ENCODE measurements at places on chromosomes 11 and 22. TPM values are rescaled to one million over a fixed set of nuclear protein-coding genes. Genes with fewer than 3 reads are reported as not detected.
A peak's percentile ranks its signal among the peaks of the same experiment; 100 is the strongest.

DNA sequence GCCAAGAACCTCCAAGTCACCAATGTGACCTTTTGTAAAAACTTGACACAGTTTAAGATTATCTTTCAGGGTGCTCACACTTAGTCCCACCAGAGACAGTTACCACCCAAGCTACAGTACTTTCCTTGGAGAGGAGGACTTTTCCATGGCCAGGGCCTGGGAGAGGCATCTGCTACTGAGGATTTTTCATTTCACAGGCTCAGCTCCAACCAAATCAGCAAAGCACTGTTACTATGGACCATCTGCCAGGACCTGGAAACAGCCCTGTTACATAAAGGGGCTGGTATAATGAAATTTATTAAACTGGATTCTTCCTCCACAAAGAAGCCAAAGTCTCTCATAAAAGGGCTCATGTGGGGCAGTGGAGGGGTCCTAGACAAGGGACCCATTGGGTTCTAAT lies 38.6 kb downstream of the SERGEF start:
- no peak overlapping the region for H3K4me3 ChIP-seq
- H3K27me3 ChIP-seq, result no peaks in the 10 kb centered on the region
- no peak overlapping the region for H3K27ac ChIP-seq
- H3K36me3 ChIP-seq, result peaks cover 3% of the 10 kb centered on the region

- H3K4me1 ChIP-seq, result peaks cover 27% of the 10 kb centered on the region
- H3K36me3 ChIP-seq, result no peaks in the 10 kb centered on the region
- peak; percentile 85 for DNase-seq
- peaks cover 31% of the 10 kb centered on the region for H3K27me3 ChIP-seq
- H3K27ac ChIP-seq, result peak overlapping the region; percentile 77
- no peak overlapping the region for H3K4me3 ChIP-seq
Measured at GRCh38 chr11:19577976-19578619, 134.5 kb upstream of the NAV2 start.

- peaks cover 88% of the 10 kb centered on the region for H3K36me3 ChIP-seq
- no peaks in the 10 kb centered on the region for H3K4me1 ChIP-seq
- no peaks in the 10 kb centered on the region for H3K27me3 ChIP-seq
- H3K27ac ChIP-seq, result no peak overlapping the region
- no peak overlapping the region for H3K4me3 ChIP-seq
Measured at GRCh38 chr22:25829237-25829636, 87.2 kb downstream of the MYO18B start.

- no peak overlapping the region for H3K4me3 ChIP-seq
- no peak overlapping the region for H3K27ac ChIP-seq
- H3K27me3 ChIP-seq, result no peaks in the 10 kb centered on the region
- no peaks in the 10 kb centered on the region for H3K4me1 ChIP-seq
- DNase-seq, result no peak
Measured at GRCh38 chr11:117483372-117483771, 155.7 kb downstream of the CEP164 start.

GRCh38 chr22:26281941-26282340 lies 112.7 kb downstream of the SEZ6L start:
- H3K36me3 ChIP-seq, result no peaks in the 10 kb centered on the region
- H3K4me1 ChIP-seq, result no peaks in the 10 kb centered on the region
- H3K27ac ChIP-seq, result no peak overlapping the region
- H3K4me3 ChIP-seq, result no peak overlapping the region
- H3K27me3 ChIP-seq, result no peaks in the 10 kb centered on the region

Gene SEC14L6
- 2.4 TPM for total RNA-seq

DNA sequence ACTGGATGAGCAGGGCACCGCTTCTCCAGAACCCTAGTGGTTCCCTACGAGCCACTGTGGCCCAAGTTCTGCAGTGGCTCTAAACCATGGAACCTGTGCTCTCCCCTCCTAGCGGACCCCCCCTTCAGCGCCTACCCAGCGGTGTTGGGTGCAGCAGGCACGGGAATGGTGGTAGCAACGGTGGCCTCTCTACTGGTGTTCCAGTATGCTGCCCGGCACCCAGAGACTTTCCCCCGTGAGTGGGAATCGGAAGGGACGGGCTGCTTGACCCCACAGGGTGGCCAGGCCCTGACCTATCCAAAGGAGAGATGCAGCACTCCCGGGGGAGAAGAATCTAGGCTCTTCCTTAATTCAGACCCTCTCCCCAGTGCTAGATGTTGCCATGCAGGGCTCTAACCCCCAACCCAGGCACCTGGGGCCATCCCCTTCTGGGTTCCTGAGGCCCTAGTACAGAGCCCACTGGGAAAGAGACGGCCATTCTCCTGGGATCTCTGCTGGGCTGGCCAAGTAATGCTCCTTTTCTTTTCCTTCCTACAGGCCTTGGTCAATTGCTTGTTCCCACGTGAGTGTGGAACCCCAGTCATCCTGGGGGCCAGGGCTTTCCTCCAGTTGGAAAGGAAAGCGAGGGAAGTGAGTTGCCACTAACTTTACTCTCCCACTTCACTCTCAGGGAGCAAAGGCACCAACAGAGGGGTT lies 9.2 kb downstream of the VSIG10L2 start:
- H3K4me1 ChIP-seq, result peaks cover 5% of the 10 kb centered on the region
- DNase-seq, result no peak
- no peak overlapping the region for H3K4me3 ChIP-seq
- no peaks in the 10 kb centered on the region for H3K36me3 ChIP-seq
- no peak overlapping the region for H3K27ac ChIP-seq
- no peaks in the 10 kb centered on the region for H3K27me3 ChIP-seq

Gene MIOX
- total RNA-seq, result not detected

Gene CD6
- 4.2 TPM for total RNA-seq
